Central memory CD4-positive, alpha-beta T cell (primary cell): ENCODE measurements at places on chromosomes 1 and 21.

DNA sequence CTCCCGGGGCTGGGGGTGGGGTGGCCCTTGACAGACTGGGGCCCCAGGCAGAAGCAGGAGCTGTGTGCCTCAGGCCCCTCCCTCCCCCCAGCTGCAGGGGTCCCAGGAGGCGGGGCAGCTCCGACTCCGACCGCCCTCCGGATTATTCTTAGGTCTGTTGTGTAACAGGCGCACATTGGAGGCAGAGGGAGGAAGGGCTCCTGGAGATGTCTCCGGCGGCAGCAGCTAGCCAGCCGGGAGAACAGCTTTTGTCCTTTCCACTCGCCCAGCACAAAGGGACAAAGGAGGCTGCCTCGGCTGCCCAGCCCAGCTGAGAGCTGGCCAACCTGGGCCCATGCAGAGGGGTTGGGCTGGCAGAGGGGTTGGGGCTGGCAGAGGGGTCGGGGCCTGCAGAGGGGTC, 29.7 kb upstream of the PLCH2 start:
- DNase-seq: no peak

DNA sequence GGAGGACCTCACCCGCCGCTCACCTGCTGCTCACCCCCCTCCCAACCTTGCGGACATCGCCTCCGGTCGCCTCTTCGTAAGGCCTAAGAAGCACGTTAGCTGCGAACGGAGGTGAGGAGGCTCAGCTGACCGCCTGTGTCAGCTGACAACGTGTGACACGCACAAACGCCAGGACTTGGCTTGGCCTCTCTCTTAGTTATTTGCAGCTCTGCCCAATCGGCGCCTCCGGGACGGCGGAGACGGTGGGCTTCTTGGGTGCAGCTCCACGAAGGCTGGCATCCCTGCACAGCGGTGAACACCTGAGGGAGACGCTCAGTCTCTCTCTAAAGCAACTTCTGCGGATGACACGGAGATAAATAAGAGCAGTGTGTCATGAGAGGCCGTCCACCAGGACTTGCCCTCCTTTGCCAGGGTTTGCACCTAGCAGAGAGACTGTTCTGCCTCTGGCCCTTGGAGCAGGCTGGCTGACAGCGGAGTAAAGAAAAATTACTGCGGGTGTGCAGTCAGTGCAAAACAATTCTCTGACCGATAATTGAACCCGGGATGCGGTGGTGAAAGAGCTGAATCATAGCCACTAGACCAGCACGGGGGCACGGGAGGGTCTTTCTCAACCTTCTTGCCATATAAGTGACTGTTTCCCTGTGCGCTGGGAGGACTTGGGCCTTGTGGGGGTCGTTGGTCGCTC, 318.9 kb downstream of the FAM72C start:
- DNase-seq: no peak

GRCh38 chr1:156936191-156936590, 15.8 kb downstream of the LRRC71 start:
- DNase-seq: no peak

- DNase-seq: no peak
Observed at GRCh38 chr1:157431751-157432150, 120.6 kb downstream of the FCRL5 start.

DNA sequence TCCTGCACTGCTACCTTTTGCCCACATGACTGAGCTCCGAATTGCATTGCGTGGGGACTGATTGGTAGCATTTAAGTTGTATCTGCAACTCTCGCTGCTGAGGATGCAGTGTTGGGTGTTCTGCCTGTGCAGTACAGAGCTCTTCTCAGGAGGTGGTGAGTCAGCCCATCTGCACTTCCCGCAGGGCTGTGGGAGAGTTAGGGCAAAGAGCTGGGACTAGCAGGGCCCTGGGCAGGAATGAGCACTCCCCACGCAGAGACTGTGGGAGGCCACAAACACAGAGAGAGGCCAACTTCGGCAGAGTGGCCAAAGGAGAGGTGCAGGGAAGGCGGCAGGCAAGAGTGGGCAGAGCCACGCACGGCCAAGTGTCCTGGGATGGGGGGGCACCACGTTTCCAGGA, 244.7 kb downstream of the SIPA1L2 start:
- DNase-seq: no peak

DNA sequence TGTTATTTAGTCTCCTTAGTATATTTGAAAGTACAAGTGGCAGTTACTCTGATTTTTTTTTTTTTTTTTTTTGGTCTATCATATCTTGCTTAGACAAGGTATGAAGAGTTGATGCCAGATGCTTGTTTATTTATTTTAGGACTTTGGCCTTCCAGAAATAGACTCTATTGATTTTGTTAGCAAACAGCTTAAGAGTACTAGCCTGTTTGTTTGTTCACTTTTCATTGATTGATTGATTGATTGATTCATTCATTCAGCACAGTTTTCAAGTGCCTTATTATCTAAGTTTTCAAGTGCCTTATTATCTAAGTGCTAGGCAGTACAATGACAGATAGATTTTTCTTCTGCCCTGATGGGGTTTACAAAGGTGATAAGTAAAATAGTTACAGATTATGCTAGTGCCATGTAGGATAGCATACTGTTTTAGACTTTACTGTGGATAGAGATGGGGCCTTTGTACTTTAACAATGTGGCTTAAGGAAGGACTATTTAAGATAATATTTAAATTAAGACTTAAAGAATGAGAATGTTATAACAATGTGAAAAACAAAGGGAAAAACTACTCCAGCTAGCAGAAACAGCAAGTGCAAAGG, 50.5 kb downstream of the MTF2 start:
- no peak for DNase-seq

GRCh38 chr1:220153147-220153546, 59.2 kb downstream of the IARS2 start:
- no peak for DNase-seq

GRCh38 chr1:17145648-17146047, 26.4 kb upstream of the PADI2 start:
- DNase-seq: no peak

- DNase-seq: no peak
Observed at GRCh38 chr1:178607718-178608408, 95.0 kb downstream of the TEX35 start.

DNA sequence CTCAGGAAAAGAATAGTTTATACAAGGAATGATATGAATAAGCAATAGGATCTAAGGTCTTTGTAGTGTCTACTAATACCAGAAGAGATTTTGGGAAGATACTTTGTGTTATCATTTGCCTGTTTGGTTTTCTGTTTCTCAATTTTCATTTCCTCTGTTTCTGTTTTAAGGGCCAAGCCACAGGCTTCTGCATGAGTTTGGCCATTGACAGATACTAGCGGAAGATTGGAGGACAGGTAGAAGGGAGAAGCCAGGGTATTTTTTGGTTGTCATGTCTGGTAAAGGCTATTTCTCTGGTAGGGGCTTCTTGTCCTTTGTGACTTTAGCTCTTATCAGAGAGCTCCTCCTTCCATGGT, 51.4 kb downstream of the HS2ST1 start:
- DNase-seq: no peak

- no peak for DNase-seq
Observed at GRCh38 chr1:918843-919242, 4.9 kb upstream of the SAMD11 start.

DNA sequence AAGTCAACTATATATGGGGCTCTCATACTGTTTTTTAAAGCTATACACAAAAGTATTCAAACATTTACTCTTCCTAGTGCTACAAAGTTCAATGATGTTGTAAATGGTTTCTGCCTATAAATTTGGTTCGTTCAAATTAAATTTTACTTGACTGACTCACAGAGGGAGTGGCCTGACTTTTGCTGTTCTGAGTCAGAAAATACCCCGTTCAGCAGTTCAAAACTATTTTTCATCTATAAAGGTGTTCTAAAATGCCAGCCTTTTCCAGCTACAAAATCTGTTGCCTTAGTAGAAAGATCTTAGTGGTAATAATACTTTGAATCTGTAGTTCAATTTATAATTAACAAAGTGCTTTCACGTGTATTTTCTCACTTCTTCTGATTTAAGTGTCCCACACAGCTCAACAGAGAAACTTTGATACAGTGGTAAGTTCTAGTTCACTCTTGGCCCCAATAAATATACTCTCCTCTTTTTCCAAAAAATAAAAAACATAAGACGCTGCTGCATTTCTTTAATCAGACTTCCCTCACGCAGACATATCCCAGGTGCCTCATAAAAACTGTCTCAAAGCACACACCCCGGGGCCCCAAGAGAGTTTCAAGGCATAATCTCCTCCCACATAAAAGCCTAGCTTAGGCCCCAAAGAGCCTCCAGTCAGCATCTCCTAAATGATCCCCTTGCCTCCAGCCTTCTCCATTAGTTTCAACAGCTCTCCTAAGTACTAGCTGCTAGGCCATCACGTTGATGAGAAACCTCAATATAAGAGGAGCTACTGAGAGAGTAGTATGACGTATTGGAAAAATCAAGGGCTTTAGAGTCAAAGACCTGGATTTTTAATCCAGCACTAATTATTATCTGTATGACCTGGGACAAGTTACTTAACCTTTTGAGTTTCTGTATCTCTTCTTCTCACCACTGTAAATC, 3.2 kb downstream of the PTP4A2 start:
- peak; percentile 40 for DNase-seq

GRCh38 chr1:32464191-32464715, 619 bp upstream of the ZBTB8B start:
- DNase-seq: no peak

GRCh38 chr1:150322310-150322709, 977 bp downstream of the PRPF3 start:
- no peak for DNase-seq

- no peak for DNase-seq
Observed at GRCh38 chr1:155947741-155948140, 6.3 kb downstream of the RXFP4 start.

DNA sequence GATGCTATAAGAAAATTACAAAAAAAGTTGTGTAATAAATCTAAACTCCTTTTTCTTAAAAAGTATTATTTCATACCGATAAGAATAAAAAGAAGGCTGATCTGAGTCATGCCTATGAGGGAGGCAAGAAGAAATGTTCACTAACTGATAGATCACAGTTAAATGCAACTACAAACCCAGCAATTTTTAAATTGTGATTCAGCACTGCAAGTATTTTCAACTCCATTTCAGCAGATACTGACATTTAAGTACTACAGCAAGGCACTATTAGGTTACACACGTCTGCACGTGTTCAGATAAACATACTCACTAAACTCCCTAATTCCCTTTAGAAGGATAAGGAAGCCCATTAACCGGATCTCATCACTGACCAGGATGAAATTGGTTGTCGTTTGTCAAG, 213.3 kb upstream of the ZRANB2 start:
- DNase-seq: no peak

GRCh38 chr1:44072204-44072603, 40.9 kb upstream of the SLC6A9 start:
- DNase-seq: no peak

GRCh38 chr1:36624466-36624865, 141.8 kb upstream of the CSF3R start:
- DNase-seq: no peak

DNA sequence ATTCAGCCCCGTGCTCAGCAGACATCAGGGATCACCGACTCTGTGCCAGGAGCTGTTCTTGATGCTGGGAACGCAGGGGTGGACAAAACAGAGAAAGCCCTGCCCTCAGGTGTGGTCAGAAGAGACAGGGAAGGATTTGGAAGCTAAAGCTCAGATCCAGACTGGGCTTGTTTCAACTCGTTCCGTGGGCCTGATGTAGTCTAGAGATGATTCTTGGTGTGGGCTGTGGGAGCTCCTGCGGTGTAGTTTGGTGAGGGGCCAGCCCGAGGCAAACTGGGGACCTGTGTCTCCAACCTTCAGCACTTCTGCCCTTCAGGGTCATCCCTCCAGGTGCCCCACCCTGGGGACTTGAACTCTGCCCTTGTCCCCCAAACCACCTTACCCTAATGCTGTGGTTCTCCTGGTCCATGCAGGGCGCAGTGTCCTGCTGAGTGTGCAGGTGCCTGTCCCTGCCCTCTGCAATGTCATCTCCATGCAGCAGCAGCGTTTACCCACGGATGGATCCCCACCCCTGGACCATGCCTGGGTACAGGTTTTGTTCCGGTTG, 17.3 kb upstream of the ABCG1 start:
- DNase-seq: no peak

- no peak for DNase-seq
Observed at GRCh38 chr1:155141749-155142148, 1.4 kb upstream of the DPM3 start.

DNA sequence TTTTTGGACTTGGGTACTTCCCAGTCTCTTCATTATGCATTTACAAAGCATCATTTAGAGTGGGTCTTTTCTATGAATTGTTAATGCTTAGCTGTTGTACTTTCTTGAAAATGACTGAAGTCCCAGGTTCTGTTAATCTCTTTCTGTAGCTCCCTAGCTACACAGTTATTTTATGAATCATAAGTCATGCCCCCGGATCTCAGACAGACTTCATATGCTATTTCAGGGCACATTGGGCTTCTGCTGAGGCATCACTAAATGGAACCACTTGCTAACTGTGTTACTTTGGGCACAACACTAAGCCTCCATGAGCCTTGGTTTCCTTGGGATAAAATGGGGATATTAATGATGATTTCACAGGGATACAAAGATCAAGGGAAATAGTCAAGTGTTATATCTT, 55.5 kb upstream of the RBM15 start:
- DNase-seq: no peak

- DNase-seq: no peak
Observed at GRCh38 chr1:168689726-168690602, 39.0 kb downstream of the DPT start.

DNA sequence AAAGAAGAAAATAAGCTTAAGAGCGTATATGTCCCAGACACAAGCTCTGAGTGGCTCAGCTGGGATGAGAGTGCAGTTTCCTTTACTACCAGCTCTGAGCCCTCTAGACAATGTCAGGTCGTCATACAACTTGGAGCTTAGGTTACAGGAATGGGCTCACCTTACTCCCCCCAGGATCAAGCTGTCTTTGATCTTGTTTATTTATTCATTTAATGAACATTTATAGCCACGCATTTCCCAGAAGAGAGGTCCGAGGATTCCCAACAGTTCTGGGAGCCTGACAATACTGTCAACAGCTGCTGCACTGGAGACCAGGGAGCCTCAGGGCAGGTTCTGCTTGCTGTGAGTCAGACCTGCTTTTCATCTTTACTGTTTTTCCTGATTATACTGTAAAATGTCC, 378.9 kb downstream of the PLPP3 start:
- no peak for DNase-seq

- DNase-seq: no peak
Observed at GRCh38 chr1:205993068-205993467, 10.1 kb downstream of the RAB7B start.

DNA sequence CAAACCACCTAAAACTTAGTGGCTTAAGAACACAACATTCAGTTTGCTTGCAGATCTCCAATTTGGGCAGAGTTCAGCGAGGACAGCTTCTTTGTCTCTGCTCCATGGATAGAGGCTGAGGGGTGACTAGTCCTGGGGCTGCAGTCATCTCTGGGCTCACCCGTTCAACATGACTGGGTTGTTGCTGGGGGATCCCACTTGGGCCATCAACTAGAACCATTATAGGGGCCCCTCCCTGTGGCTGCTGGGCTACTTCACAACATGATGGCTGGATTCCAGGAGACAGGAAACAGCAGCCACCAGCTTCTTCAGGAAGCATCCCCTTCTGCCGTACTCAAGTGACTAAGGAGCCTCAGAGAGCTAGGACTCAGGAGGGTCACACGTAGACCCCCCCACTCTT, 140.9 kb downstream of the RHOU start:
- no peak for DNase-seq
